ENCODE measurements at places on chromosomes 16 and 17.

- DNase-seq, result no peak
These were observed 13.2 kb upstream of the MAP2K6 start for GRCh38 chr17:69401251-69401650.

DNA sequence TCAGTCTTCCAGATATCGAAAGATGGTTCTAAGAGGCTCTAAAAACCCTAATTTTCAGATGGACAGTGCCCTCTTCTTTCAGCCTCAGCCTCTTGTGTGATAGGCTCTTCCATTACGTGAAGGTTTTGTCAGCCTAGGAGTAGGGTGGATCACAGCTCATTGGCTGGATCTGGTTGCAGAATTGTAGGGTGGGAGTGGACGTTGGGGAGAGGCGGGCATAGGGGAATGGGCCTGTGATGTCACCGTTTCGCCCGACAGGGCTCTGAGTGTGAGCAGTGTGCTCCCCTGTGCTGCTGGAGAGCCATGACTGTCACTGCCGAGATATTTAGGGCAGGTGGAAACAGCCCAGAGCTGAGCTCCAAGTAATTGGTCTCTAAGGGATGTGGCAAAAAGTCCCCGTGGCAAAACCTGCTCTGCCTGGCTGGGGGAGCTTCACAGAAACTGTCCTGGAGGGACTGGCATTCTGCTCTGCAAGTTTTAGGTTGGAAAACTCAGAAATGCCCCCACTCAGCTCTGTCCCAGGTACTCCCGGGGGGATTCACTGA lies 6.2 kb upstream of the WFIKKN1 start:
- DNase-seq, result no peak

DNA sequence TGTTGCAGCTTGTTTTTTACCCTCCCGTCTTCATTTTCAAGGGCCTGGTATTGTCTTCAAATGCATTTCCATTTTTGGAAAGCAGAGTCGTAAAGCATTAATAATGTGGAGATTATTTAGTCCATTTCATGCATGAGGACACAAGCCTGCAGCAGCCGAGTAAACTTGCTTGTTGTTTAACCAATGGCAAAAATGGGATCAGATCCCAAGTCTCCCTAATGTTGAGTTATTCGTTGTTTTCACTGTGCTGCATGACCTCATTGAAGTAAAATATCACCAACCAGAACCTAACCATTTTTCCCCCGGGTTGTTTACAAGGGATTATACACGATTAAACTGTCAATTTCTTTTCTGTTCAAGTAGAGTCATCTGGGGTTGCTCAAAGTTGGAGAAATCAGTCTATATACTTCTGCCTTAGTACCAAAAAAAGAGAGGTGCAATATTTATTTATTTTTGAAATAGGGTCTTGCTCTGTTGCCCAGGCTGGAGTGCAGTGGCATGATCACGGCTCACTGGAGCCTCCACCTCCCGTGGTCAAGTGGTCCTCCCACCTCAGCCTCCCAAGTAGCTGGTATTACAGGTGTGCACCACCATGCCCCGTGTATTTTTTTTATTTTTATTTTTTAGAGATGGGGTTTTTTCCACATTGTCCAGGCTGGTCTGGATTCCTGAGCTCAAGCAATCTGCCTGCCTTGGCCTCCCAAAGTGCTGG lies 12.4 kb downstream of the AMZ2 start:
- no peak for DNase-seq

GRCh38 chr17:77814091-77814772 lies 144.3 kb upstream of the TNRC6C start:
- no peak for DNase-seq

DNA sequence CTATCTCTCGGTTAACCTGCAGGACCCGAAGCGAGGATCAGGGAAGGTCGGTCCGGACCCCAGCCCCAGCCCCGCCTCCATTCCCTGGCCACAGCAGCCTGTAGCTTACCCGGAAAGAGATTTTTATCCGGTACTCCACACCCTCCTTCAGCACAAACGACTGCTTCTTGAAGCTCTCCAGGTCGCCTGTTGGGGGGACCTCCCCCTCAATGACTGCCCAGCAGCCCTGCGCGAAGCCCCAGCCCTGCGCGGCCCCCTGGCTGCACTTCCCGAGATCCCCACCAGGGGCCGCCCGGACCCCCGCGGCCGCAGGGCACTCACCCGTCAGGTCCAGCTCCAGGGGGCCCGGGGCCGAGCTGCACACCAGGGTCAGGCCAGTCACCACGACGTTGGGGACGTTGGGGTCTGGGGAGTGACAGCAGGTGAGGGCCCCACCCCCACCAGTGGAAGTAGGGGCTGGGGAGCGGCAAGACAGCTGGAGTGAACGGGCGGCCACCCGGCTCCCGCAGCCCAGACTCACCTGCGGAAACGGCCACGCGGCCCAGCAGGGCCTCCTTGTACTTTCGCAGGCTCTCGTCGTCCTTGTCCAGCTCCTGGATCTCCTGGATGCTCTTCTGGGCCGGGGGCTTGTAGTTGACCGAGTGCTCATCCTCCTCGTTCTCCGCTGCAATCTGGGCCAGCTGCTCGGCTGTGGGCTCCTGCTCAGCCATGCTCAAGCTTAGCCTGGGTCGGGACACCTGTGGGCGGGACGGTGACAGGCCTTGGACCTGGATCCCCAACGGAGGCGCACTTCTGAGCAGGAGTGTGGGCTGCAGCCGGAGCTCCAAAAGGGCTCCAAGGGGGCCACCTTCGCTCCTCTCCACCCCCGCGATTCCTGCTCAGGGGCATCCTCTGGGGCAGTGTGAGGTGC lies 1.7 kb downstream of the ARHGDIA start:
- peak; percentile 65 for DNase-seq

- peak; percentile 59 for DNase-seq
These were observed 27.7 kb downstream of the TBC1D3B start for GRCh38 chr17:36148559-36149295.

GRCh38 chr17:73228748-73229236 lies 32.9 kb downstream of the CPSF4L start:
- peak; percentile 88 for DNase-seq

DNA sequence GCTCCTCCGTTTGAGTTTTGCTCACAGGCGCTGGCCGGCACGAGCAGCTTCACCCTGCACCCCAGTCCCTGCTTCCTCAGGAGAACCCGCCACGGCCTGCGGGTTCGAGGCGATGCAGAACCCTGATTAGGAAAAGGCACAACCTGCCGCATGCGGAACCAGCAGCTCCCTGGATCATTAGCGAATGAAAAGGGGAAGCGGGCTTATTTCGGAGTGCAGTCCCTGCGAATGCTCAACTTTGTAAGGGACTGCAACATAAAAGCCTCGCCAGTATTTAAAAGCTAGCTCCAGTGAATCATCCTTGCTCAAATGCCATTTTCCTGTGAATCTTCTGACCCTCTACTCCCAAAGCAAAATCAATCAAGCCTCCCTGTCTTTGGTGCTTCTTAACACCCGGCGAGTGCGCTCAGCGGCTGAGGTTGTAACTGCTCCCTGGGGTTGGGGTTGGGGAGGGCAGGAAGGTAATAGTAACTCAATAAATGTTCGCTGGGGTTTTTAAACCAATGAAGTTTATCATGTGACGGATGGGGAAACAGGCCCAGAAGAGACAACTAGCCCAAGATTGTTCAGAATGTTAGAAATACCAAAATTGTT lies 678 bp upstream of the AKAP10 start:
- DNase-seq, result peak; percentile 14

- DNase-seq, result peak; percentile 8
These were observed 62.7 kb upstream of the ADORA2B start for GRCh38 chr17:15882058-15882720.

DNA sequence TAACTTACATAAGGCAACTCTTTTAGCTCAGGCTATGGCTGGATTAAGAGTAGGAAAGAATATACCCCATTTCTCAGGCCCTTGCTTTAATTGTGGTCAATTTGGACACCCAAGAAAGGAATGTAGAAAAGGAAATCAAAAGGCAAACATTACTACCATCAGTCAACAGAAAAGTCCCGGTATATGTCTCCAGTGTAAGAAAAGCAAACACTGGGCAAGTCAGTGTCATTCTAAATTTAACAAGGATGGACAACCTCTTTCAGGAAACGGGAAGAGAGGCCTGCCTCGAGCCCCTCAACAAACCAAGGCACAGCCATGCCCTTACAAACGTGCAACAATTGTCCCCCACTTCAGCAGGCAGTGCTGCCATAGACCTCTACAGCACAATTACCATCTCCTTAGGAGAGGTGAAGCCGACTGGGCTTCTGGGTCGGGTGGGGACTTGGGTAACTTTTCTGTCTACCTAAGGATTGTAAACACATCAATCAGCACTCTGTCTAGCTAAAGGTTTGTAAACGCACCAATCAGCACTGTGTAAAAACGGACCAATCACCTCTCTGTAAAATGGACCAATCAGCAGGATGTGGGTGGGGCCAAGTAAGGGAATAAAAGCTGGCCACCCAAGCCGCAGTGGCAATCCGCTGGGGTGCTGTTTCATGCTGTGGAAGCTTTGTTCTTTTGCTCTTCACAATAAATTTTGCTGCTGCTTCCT lies 12.4 kb downstream of the MRPL58 start:
- no peak for DNase-seq

DNA sequence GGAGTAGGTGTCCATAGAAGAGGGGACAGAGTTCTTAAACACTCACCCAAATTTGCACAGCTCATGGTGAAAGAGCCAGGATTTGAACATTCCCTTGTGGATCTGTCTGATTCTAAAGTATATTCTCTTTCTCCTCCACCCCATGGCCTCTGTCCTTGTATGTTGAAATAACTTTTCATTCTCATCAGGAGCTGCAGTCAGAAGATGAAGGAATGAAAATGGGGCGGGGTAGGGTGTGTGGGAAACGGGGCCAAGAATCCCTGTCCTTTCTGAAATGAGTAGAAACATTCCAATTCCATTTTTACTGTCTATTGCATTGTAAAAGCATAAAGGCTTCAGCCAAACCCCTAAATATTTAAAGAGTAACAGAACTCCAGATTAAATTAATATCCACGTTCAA lies 42.8 kb downstream of the NOG start:
- DNase-seq, result no peak

DNA sequence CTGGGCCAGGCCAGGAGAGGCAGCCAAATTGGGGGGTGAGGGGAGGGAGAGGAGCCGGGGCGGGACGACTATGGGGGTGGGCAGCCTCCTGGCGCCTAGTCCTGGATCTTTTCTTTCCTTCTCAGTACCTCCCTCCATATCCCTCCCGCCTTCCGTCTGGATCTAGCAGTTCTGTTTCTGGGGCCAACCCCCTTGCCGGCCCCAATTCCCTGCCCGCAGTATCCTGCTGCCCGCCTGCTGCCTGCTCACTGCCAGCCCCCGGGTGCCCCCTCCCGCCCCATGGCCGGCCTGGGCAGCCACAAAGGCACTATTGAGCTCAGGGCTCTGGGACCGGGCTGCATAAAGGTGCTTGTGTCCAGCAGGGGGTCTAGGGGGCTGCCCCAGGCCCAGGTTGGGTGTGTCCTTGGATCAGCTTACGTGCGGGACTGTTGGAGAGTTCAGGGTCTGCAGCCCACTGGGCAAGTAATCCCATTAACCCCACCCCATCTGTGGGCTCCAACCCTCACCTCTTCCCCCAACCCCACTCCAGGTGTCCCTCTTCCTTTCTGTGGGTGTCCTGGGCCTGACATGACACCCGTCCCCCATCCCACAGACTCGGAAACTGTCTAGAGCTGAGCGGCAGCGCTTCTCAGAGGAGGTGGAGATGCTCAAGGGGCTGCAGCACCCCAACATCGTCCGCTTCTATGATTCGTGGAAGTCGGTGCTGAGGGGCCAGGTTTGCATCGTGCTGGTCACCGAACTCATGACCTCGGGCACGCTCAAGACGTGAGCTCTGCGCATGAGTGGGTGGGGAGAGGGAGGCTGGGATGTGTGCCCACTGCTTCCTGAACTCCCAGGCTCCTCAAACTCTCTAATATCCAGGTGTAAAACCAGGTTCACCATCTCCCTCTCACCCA lies 2.0 kb downstream of the WNK4 start:
- peak; percentile 60 for DNase-seq

- peak; percentile 75 for DNase-seq
These were observed 47.5 kb downstream of the WNT3 start for GRCh38 chr17:46770818-46771560.

Measured in ELR (cell line).